ENCODE measurements at places on chromosomes 7 and 10. TPM values are rescaled to one million over a fixed set of nuclear protein-coding genes. Genes with fewer than 3 reads are reported as not detected.

Gene ADCYAP1R1
- total RNA-seq, result 8.5 TPM

Gene FGFR2
- 77.5 TPM for total RNA-seq

Gene NPC1L1
- total RNA-seq, result not detected

Gene R3HCC1L
- total RNA-seq, result 34.1 TPM

Gene KNDC1
- total RNA-seq, result 8.6 TPM

Gene MEPCE
- 27.2 TPM for total RNA-seq

Gene WEE2
- total RNA-seq, result 0.27 TPM

Gene ZNF248
- 59.9 TPM for total RNA-seq

Gene PKD2L1
- total RNA-seq, result 0.16 TPM

Gene DYDC2
- 2.3 TPM for total RNA-seq

Gene KIF20B
- 17.2 TPM for total RNA-seq

Gene LOXL4
- 7.9 TPM for total RNA-seq

Gene LRWD1
- 26.1 TPM for total RNA-seq

Gene LRIT1
- total RNA-seq, result 51.8 TPM

Gene ZNF467
- 4.6 TPM for total RNA-seq

Gene HHEX
- 2.9 TPM for total RNA-seq

Gene FAM25G
- total RNA-seq, result not detected

Gene SPDYE8
- total RNA-seq, result not detected

Gene C10orf67
- 0.11 TPM for total RNA-seq

Gene RELN
- total RNA-seq, result 144 TPM

Gene MUC12
- total RNA-seq, result not detected

Gene STEAP2
- 16.8 TPM for total RNA-seq

Gene TCAF2
- total RNA-seq, result 2.3 TPM

Gene DOCK4
- 85.9 TPM for total RNA-seq

Gene PRKAR2B
- total RNA-seq, result 45.9 TPM

Gene NUTM2E
- total RNA-seq, result 0.33 TPM

Gene ZNF853
- 20.7 TPM for total RNA-seq

Gene TUBB8
- not detected for total RNA-seq

Gene NUDCD3
- 61.6 TPM for total RNA-seq

Gene TMEM196
- total RNA-seq, result 9.7 TPM

Gene SORCS1
- 66.1 TPM for total RNA-seq
